NCI-H446 treated with DMSO at 0.1 percent for 48 hours (cell line): ENCODE measurements at places on chromosomes 3 and 15.
A peak's percentile ranks its signal among the peaks of the same experiment; 100 is the strongest.

- DNase-seq, result no peak
These were observed 2.4 kb downstream of the MYLK start for GRCh38 chr3:123881771-123882170.

GRCh38 chr15:74428442-74428787 lies 5.3 kb downstream of the SEMA7A start:
- DNase-seq, result no peak

DNA sequence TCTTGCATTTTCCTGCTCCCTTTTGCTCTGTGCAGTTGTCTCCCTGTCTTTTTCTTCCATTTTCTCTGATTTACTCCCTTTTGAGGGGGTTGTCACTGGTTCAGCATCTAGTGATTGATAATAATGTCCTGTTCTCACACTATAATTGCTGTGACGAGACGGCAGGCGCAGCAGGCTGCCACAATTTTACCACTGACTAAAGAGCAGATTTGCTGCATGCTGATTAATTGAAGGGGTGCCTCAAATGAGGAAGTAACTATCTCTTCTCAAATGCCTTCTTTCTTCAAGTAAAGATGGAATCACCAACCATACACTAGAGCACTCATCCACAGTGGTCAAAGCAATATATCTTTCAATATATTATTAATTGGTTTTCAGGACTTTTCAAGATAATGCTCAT lies 219.3 kb downstream of the CBLB start:
- no peak for DNase-seq

DNA sequence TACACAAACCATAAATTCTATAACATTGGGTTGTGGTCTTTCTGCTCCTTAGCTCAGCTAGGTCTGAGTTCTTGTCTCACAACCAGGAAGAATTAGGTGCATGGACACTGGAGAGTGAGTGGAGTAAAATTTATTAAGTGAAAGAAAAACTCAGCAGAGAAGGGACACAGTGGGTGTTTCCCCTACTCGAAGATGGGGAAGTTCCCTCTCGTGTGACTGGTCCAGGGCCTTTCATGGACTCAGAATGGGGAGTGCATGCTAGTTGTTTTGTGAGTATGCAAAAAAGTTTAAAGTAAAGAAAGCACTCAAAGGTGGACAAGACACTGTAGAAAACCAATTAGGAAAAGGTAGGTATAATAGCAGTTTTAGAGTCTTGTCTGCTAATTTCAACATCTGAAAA lies 215.5 kb upstream of the RORA start:
- DNase-seq, result no peak

DNA sequence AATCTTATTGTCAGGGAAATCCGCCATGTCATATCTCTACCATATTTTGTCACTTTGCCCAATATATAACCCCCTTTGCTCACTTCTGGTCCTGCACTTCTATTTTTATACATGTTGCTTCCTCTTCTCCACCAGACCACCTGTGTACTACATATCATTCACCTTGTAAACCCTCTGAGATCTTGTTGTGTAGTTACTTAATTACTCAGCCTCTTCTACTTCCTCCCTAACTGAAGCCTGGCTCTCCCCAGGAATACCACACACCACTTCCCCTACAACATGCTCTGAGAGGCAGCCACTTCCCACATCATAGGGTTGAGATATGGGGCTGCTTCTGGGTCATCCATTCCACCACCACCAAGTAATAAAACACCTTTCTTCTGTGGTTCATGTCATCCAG lies 10.0 kb downstream of the HEXA start:
- DNase-seq, result no peak

DNA sequence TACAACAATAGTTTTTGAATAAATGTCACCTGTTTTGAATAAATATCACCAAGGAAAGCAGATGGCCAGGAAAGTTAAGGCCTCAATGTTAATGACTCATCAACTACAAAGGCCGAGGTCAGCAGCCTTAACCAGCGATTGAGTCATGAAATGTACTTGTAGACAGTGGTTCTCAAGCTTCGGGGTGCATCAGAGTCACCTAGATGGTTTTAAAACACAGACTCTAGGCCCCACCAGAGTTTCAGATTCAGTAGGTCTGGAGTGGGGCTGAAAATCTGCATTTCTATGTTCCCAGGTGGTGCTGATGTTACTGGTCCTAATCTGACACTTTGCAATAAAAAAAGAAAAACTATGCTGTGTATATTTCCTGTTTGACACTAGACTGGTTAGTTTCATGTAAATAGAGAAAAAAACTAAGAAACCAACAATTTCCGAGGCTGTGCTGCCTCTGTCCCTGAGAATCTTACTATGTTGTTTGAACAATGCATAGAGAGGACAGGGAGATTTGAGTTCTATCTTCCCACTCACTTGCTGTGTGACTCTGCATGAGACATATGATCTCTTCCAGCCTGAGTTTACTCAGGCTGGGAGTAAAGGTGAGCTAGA lies 9.8 kb downstream of the RAB27A start:
- no peak for DNase-seq

DNA sequence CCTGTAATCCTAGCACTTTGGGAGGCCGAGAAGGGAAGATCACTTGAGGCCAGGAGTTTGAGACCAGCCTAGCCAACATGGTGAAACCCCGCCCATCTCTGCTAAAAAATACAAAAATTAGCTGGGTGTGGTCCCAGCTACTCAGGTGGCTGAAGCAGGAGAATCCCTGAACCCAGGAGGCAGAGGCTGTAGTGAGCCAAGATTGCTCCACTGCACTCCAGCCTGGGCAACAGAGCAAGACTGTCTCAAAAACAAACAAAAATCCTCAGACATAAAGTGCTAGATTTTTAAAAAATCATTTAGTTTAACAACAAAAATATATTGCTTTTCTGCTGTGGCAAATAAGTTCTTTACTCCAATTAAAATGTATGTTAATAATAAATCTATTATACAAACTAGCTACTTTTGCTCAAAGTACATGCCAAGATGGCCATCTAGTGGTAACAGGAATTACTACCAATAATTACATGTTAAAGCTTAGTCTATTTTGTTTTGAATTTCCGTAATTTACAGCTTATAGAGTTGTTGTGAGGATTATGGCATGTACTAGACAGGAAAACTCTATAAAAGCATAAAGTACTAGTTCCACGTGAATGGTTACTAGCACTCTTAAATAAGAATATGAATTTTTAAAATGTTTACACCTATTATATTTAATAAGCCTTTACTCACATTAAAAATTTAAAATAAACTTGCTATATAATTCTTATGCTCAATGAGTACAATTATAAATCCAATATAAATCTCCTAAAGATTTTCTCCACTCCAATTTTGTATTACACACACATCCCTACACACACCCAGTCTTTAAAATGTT lies 39.0 kb downstream of the GABPB1 start:
- peak; percentile 24 for DNase-seq

DNA sequence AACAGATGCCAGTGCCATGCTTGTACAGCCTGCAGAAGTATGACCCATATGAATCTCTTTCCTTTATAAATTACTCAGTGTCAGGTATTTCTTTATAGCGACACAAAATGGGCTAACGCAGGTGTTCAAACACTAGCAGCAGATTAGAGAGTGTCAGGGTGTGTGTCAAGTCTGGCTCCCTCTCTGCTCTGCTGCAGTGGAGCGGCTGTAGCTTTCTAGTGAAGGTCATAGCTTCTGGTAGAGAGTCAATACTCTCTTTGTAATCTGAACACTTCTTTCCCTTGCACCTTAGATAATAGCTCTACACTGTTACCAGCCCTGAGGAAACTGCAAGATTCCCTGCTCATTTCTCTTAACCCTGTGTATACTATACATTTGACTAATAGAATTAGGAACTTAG lies 483.2 kb upstream of the TGFBR2 start:
- DNase-seq, result no peak

- no peak for DNase-seq
These were observed 4.8 kb upstream of the ZBTB20 start for GRCh38 chr3:115151921-115152320.

GRCh38 chr15:94972314-94972713 lies 741.0 kb downstream of the MCTP2 start:
- DNase-seq, result no peak

DNA sequence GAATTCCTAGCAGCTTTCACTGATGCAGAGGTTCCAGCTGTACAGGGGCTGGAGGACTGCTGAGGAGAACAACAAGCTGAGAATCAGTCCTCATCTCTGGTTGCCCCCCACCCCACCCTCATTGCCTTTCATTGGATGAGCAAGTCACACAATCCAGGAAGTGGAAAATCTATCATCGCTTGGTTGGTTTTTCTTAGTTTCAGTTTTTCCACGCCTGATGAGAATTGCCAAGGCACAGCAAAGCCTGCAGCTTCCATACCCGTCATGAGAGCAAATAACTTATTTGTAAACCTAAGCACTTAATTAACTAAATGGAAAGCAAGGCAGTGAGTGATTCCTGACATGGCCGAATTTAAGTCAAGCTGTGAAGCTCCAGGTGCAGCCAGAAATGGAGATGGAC lies 21.4 kb upstream of the LIPC start:
- DNase-seq, result no peak

DNA sequence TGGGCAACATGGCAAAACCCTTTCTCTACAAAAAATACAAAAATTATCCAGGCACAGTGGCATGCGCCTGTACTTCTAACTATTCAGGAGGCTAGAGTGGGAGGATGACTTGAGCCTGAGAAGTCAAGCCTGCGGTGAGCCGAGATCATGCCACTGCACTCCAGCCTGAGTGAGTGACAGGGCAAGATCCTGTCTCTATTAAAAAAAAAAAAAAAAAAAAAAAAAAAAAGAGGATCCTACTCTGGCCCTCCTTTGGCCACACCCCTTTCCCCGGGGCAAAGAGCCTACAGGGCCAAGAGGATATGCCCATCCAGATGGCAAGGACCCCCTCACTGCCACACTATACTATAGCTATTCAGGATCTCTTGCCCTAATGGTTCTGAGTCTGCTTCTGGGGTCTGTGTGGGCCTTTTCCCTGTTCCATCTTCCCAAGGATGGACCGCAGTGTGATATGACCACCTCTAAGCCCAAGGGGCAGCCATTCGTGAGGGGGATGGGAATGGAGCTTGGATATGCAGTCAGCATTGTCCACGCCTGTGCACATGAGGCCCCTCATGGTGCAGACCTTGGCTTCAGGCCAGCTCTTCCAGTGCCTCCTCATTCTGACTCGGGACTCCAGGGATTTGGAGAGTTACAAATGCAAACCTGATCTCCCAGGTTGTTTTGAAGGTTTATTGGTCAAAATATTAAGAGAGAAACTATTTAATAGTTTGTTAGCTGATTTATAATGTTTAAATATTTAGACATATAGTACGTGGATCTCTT lies 7.3 kb downstream of the TYRO3 start:
- DNase-seq, result no peak

DNA sequence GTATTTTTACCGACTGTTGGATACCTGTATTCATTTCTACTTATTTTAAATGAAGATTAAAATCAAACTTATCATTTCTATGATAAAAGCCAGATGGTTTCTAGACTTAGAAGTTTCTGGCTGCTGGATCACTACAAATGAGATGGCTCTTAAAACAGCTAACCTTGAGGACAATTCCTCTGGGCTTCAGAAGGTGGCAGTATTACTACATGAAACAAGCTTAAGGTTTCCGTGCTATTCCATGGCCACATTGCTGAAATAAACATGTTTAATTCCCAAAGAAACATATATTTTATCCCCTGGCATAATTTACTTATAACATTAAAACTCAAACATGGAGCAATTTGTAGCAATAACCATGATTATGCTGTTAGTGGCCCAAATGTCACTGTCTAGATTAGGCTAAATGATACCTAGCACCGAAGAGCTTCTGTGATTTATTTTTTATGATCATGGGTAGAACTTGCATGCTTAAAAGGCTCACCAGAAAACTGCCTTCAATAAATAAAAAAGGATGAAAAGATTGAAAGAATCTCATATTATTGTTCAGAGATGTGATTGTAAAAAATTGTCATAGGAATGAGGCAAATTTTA lies 204.0 kb upstream of the NANOGP8 start:
- DNase-seq, result peak; percentile 2
